ENCODE measurements at places on chromosomes 2 and 18. TPM values are rescaled to one million over a fixed set of nuclear protein-coding genes. Genes with fewer than 3 reads are reported as not detected.
A peak's percentile ranks its signal among the peaks of the same experiment; 100 is the strongest.

The IL1R1 gene
- total RNA-seq = 14.5 TPM

The SLC35F6 gene
- 6.1 TPM for total RNA-seq

- H3K27me3 ChIP-seq = peaks cover 6% of the 10 kb centered on the region
- H3K4me3 ChIP-seq = no peak overlapping the region
- H3K27ac ChIP-seq = no peak overlapping the region
Observed at GRCh38 chr2:24984912-24985311, 13.2 kb upstream of the DNAJC27 start.

GRCh38 chr18:77101410-77102258, 30.9 kb downstream of the MBP start:
- peak; percentile 78 for DNase-seq
- H3K27me3 ChIP-seq = no peaks in the 10 kb centered on the region
- peak overlapping the region; percentile 87 for H3K4me3 ChIP-seq
- H3K27ac ChIP-seq = peak overlapping the region; percentile 96
- peaks cover 94% of the 10 kb centered on the region for H3K4me1 ChIP-seq

DNA sequence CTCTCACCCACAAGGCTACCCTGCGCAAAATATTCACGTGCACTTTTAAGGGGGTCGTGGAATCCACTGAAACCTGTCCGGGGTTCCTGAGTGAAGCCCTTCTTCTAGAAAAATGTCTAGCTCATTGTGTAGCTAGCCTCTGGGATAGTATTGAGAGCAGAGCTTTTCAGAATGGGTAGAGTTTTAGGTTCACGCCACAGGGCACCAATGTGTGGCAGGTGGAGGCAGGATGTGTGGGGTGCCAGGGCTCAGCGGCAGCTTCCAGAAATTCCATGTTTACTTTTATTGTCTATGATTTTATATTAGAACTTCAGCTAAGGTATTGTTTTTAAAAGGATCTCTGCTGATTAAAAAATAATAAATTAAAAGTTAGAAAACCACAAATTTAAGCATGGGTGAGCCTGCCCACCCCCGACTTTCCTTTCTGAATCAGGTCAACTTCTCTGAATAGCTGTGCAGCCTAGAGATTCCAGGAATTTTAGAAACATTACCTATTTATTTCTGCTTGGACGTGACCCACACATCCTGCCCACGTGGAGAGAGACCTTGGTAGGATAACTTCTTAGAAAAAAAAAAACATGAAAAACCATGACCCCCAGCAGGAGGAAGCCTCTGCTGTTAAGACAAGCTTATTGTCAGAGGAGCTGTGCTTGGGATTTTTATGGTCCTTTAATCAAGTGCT, 163.7 kb downstream of the CTIF start:
- no peak for DNase-seq
- no peak overlapping the region for H3K4me3 ChIP-seq
- no peak overlapping the region for H3K27ac ChIP-seq
- no peaks in the 10 kb centered on the region for H3K36me3 ChIP-seq
- H3K4me1 ChIP-seq = peaks cover 10% of the 10 kb centered on the region
- no peaks in the 10 kb centered on the region for H3K27me3 ChIP-seq

DNA sequence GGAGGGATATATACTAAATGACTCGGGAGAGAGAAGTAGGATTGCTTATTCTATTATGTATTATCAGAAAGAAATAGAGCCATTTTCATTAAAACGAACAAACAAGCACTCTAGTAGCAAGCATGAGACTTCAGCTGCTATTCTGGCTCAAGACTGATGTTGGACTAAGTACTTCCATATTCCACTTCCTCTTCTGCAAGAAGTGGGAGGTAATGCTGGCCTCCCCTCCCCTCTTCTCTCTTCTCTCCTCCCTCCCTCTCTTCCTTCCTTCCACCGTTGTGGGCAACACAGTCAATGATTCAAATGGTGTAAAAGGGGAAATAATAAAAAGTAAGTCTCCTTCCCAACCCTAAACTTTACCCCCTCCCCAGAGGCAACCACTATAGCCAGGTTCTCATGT, 62.6 kb downstream of the EMX1 start:
- no peaks in the 10 kb centered on the region for H3K36me3 ChIP-seq
- H3K27me3 ChIP-seq = no peaks in the 10 kb centered on the region
- peaks cover 4% of the 10 kb centered on the region for H3K4me1 ChIP-seq
- no peak overlapping the region for H3K4me3 ChIP-seq

The SIX3 gene
- total RNA-seq = not detected

The RNF103 gene
- total RNA-seq = 17.4 TPM

- no peak overlapping the region for H3K4me3 ChIP-seq
- no peak overlapping the region for H3K27ac ChIP-seq
- no peak for DNase-seq
- H3K27me3 ChIP-seq = no peaks in the 10 kb centered on the region
- peaks cover 18% of the 10 kb centered on the region for H3K4me1 ChIP-seq
Observed at GRCh38 chr2:73610111-73610510, 32.1 kb downstream of the NAT8 start.

DNA sequence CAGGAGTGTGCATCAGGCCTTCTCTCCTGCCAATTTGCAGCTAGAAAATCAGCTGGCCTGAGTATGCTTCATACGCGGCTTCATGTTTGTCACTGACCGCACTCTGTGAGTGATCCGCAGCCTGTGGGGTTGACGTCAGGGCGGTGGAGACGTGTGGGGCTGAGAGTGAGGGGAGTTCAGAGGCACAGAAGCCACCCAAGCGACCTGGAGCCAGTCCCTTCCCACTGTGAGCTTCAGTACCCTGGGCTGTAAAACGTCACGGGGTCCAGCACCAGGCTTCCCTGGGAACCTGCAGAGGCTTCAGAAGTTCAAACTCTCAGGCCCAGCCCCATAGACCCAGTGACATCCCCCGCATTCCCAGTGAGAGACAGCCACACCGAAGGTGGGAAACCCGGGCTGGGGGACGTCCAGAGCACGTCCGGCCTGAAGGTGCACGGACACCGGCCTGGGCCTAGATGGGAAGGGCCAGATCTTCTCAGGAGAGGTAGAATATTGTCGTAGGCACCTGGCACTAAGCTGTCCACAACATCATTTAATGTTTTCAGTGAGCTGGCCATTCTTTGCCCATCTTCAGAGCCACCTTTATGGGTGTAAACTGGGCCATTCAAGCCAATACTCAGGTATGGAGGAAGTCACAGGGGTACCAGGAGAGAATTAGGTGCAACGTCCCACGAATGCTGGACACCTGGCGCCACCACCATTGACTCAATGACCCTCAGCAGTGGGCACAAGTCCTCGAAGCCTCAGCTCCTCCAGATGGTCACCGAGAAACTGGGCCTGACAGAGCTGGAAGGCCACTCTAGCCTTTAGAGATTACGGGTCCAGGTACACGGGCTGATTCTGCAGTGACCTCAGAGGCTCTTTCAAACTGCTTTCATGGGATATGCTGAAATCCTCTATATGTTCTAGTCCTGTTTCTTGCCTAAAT, 235.6 kb upstream of the MYT1L start:
- H3K27me3 ChIP-seq = no peaks in the 10 kb centered on the region

DNA sequence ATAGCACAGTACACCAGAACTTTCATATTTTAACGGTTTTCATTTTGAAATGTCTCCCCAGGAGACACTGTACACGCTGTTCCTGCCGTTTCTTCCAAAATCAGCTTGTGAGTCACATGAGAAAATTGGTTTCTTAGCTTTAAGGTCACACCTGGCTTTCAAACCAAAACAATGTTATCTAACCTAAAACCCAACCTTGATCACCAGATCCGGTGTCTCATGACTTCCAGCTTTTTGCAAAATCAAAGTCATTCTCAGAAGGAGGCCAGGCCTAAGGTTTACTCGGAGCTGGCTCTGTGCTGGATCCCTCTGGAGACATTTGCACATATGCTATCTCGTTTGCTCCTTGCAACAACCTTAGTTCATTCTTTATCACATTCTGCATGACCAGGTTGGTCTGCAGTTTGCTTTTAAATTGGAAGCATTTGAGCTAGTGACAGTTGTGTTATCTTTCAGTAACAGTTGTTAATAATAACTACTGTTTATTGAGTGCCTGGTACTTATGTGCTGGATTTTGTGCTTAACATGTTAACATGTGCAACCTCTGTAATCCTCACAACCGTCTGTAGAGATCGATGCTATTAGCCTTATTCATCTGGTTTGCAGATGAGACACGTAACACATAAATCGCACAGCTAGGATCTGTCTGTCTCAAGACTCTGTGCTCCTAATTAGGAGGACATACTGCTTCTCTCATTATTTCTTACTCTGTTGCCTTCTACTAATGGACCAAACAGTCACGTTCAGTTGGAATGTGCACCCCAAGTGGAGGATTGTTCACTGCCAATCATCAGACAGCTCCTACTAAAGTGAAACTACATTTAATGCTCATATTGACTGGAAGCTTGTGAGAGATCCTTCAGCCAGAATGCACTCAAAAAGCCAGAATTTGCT, 105.5 kb downstream of the RNF144A start:
- no peak overlapping the region for H3K4me3 ChIP-seq
- no peak overlapping the region for H3K27ac ChIP-seq
- H3K27me3 ChIP-seq = no peaks in the 10 kb centered on the region
- H3K36me3 ChIP-seq = no peaks in the 10 kb centered on the region
- DNase-seq = no peak

GRCh38 chr2:172375251-172375650, 52.1 kb upstream of the ITGA6 start:
- no peak overlapping the region for H3K27ac ChIP-seq
- no peaks in the 10 kb centered on the region for H3K4me1 ChIP-seq
- H3K27me3 ChIP-seq = peaks cover 7% of the 10 kb centered on the region
- no peak for DNase-seq
- H3K4me3 ChIP-seq = no peak overlapping the region

The XIRP2 gene
- total RNA-seq = not detected

GRCh38 chr2:226063704-226064440, 664.4 kb downstream of the NYAP2 start:
- no peak for DNase-seq
- H3K27me3 ChIP-seq = peaks cover 13% of the 10 kb centered on the region
- no peak overlapping the region for H3K4me3 ChIP-seq
- H3K27ac ChIP-seq = no peak overlapping the region
- no peaks in the 10 kb centered on the region for H3K4me1 ChIP-seq

- no peak overlapping the region for H3K27ac ChIP-seq
- peaks cover 10% of the 10 kb centered on the region for H3K36me3 ChIP-seq
- DNase-seq = no peak
- H3K4me1 ChIP-seq = no peaks in the 10 kb centered on the region
Observed at GRCh38 chr18:35713545-35713944, 132.0 kb downstream of the GALNT1 start.

DNA sequence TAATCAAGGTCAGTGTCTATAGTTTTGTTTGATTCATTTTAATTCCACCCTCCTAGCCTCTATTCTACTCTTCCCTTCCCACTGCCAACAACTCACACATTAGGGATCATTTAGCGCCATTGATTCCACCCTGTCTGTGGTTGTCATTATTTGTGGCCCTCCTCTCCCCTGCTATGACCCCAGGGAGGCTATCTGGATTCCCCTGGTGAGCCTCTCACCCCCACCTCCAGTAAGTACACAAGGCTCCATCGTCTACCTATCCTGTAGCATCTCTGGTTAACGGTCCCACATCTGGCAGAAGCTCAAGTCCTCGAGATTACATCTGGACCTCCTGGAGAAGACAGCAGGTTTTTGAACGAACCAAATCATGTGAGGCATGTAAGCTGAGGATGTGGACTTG, 27.4 kb downstream of the UPP2 start:
- no peak overlapping the region for H3K4me3 ChIP-seq
- H3K36me3 ChIP-seq = no peaks in the 10 kb centered on the region
- H3K27ac ChIP-seq = no peak overlapping the region
- no peak for DNase-seq

The TIMM21 gene
- 25.8 TPM for total RNA-seq

DNA sequence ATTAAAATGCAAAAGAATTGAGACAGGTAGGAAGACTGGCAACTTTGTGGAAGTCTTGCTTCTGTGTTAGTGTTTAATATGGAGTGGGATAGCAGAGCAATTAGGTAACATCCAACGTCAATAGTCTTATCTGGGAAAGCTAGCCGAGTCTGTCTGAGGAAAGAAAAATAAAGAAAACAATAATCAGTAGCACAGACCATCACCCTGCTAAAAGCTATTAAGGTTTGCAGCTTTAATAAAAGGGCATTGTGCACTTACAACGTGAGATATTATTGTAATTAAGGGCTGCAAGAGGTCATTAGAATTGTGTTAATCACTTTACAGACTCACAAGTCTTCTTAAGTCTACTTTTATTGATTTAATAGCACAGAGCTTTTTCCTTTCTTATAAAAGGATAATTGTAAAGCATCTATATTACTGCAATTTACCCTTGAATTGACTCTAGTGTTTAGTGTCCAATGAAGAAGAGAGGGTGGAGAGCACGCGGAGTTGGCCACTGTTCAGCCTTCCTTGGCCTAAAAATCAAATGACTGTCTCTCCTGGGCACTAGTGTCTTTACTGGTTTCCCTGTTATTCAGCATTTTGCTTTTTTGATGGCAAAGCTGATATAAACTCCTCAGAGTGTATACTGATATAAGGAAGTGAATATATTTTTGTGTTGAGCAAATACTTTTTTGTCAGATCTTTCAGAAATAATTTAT, 2.0 kb downstream of the CDH7 start:
- H3K4me3 ChIP-seq = no peak overlapping the region
- H3K27me3 ChIP-seq = peaks cover 11% of the 10 kb centered on the region
- H3K27ac ChIP-seq = no peak overlapping the region
- DNase-seq = no peak

Data from activated T-cell treated with anti-CD3 and anti-CD28 coated beads, Interleukin-2, amount 50 U/mL, for 72 hours (primary cell).